ENCODE measurements at places on chromosomes 2 and 18.

GRCh38 chr2:131044075-131044756 lies 49.0 kb downstream of the FAM168B start:
- DNase-seq, result no peak

GRCh38 chr18:71798986-71799673 lies 745.0 kb downstream of the CBLN2 start:
- no peak for DNase-seq

DNA sequence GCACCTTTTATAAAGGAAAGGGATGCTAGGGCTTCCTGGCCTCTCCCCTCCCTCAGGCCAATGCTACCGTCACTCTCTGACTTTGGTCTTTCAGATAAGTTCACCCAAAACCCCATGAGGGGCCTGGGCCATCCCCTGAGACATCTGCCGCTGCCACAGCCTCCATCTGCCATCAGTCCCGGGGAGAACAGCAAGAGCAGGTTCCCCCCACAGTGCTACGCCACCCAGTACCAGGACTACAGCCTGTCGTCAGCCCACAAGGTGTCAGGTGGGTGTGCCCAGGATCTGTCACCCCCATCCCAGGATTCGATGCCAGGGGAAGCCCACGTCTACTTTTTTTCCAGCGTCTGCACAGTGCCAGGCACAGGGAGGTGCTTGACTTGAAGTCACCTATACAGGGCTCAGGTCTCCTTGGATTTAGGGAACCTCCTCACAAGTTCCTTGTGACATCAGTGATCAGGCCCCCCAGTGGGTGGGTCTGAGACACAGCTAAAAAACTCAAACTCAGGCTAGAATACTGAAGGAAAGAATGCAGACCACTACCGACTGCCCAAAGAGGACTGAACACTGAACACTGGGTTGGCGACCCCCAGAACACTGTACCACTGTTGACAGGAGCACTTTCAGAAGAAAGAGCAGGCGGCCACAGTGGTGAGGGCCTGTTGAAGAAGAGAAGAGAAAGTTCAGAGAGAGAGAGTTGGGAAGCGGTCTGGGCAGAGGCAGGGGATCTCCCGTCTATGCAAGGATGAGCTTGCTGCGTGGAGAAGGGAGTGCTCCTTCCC lies 85.3 kb downstream of the EPAS1 start:
- no peak for DNase-seq

DNA sequence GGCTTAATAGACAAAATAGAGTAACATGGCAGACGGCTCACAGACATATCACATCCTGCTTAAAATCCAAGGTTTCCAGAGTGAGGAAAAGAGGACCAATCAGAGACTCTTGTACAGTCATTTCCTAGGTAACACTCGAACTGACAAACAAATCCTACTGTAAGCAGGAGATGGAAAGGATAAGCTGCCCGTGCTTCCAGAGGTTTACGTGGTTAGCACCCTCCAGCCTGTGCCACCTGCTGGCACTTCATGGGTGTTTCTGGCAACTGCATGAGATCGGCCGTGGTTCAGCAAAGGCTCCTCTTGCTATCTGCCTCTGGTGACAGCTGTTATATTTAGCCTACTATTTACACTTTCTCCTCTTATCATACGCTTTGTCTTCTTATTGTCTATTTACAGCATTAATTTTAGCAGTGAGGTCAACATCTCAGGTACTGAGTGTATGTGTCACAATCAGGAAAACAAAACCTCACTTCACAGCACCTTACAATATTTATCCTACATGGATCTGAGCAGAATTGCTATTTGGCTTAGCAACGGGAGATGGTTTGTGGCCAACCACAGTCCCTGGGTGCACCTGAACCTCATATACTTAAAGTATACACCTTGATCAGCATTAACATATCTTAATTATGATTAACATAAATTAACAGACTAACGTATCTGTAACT lies 226.9 kb downstream of the TMEM163 start:
- no peak for DNase-seq

GRCh38 chr2:213016166-213016983 lies 135.0 kb downstream of the IKZF2 start:
- DNase-seq, result no peak

DNA sequence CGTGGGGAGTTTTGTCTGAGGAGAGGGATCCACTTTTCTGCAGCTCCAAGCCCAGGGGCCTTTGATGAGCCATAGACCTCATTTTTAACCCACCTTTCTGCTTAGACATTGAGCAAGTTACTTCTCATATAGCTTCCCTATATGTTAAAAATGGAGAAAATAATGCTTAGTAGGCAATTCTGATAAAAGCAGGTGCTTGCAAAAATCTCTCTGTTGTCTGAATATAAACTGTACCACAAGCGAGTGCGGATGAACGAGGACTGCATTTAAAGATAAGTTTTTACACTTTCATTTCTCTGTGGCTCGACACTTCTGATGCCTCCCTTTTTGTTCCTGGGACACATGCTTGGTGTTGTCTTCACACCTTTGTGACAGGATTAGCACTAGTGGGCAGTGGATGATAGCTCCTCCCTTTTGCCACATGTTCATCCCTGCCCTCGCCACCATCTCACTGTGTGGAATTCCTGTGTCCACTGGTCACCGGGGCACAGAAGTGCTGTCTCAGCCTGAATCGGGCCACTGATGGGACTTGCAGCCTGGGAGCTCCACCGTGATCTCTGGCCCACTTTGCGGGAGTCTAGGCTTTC lies 1.6 kb downstream of the TYMS start:
- no peak for DNase-seq

GRCh38 chr2:134636714-134637113 lies 82.1 kb downstream of the TMEM163 start:
- no peak for DNase-seq

DNA sequence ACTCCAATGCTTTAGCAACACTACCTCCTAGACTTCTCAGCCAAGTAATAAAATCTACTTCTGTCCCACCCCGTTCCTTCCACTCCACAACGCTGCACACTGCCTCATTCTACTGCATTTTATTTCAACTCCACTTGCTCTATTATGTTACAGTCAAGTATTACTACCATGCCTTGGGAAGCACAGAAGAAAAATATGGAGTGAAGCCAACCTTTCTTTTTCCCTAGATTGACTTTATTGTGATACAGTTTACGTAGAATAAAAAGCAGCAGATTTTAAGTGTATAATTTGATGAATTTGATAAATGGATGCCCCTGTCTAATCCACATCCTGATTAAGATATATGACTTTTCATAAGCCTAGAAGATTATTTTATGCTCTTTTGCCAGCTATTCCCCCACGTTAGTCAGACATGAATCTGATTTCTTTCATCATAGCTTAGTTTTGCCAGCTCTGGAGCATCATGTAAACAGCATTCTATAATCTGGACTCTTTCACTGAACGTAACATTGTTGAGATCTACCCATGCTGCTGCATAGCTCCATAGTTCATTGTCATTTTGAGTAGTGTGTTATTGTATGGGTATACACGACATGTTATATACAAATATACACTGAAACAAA lies 676.8 kb upstream of the RAB6C start:
- no peak for DNase-seq

GRCh38 chr2:117977696-117978095 lies 36.2 kb downstream of the CCDC93 start:
- no peak for DNase-seq

All from GM04504 (cell line).